ENCODE measurements at places on chromosomes 3 and 15.

DNA sequence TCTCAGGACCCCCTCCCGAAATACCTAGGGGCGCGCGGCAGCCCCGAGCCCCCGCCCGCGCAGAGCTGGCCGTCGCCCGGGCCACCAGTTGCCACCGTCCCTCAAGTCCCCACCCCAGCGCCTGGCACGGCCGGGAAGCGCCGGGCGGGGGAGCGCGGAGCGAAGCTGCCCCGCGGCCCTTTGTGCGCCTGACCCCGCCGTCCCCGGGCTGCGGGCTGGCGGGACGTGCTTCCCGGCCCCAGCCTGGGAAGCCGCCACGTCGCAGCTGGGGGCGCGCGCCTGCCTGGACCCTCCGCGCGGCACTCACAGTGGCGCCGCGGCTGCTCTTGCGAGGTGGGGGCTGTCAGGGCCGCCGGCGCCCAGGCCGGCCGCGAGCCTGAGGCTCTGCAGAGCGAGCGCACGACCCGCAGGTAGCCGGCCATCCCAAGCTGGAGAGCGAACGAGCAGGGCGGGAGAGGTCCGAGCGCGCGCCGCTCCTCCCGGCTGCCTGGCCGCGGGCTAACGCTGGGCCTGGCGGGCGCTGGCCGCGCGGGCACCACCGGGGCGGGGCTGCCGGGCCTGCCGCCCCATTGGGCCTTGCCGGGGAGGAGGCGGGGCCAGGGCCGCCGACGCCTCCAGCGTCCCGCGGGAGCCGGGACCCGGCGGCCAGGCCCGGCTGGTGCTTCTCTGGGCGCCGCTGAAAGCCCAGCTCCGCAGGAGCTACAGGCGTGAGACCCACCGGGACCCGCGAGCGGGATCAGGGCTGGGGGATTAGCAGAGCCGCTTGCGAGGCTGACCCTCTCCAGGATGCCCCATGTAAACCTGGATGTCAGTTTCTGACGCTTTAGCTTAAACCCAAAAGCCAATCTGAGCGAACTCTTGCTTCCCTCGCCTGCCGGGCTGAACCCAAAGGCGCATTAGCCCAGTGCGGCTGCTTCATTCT, at the start of gene IDH2:
TSS of gene IDH2 (minus strand) at position 500 of the 922 bp plus-strand sequence. CDS start at position 422, 78 bp downstream.
- DNase-seq, result peak; percentile 96

DNA sequence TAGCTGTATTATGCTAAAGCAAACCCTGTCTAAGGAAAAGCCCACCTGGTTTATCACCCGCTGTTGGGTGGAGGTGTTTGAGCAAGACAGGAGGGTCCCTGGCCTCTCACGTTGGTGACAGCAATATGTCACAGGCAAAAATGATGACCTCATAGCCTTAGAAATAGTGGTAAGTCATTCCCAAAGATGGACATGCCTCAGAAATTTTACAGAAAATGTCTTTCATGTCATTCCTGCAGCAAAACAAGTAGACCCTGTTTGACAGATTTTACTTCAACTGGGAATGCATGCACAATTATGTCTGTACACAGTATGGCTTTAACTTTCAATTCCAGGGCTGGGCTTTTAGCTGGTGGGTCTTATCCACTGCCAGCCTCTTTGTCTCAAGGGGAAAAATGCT, 362.3 kb upstream of the C2CD4B start:
- no peak for DNase-seq

DNA sequence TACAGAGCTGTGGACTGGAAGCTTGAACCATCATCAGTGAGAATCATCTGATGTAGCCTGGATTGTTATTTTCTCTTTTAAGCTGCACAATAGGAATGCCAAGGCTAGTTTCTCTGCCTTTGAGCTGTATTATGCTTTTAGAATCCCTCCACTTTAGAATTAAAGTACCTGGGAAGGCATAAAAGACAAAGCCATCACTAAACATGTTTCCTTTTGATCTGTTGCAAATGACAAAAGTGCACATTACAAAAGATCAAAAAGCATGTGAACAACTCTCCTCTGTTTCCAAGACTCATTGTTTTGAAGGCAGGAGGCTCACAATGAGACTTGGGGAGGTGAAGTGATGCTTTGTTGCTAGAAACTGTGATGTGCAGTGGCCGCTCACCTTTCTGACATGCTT, 51.8 kb downstream of the LARS2 start:
- no peak for DNase-seq

GRCh38 chr3:43540624-43541023, 81.2 kb downstream of the ANO10 start:
- no peak for DNase-seq

DNA sequence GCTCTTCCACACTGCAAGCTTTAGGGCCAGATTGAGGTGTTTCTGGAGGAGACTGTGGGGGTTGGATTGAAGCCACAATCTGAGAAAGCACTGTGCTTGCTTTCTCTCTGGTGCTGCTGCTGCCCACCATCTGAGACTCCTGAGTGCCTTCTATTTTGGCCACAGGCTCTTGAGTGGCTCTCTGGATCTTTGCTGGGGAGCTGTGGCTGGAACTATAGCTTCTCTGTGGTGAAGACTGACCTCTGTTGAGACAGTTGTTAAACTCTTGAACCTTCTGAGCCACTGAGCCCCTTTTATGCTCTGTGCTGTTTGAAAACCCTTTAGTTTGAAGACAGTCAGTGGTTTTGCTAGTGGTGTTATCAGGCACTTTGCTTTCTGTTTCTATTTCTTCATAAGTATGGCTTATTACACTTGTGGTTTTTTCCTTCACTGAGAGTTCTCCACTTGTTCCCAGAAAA, 108.7 kb upstream of the TSPAN3 start:
- DNase-seq, result no peak

Measured in spleen (tissue), 13 donors.